ENCODE measurements at places on chromosomes 5 and 9. TPM values are rescaled to one million over a fixed set of nuclear protein-coding genes. Genes with fewer than 3 reads are reported as not detected.

ACTBL2 gene
- total RNA-seq: not detected

FOXD4L5 gene
- not detected for total RNA-seq

INSL4 gene
- total RNA-seq: not detected

PCA3 gene
- total RNA-seq: 0.65 TPM

PITX1 gene
- 175 TPM for total RNA-seq

DMRT3 gene
- not detected for total RNA-seq

SUSD3 gene
- 7.2 TPM for total RNA-seq

TAF11L10 gene
- total RNA-seq: not detected

MARCHF11 gene
- not detected for total RNA-seq

NUTM2G gene
- total RNA-seq: not detected

SCGB3A1 gene
- total RNA-seq: not detected
